SK-N-SH (cell line): ENCODE measurements at places on chromosomes 5 and 9. TPM values are rescaled to one million over a fixed set of nuclear protein-coding genes. Genes with fewer than 3 reads are reported as not detected.

GRCh38 chr9:137484551-137485315, 25.6 kb upstream of the NSMF start:
- DNase-seq, result peak; percentile 26
- H3K27ac ChIP-seq, result no peak overlapping the region
- H3K27me3 ChIP-seq, result no peaks in the 10 kb centered on the region

DNA sequence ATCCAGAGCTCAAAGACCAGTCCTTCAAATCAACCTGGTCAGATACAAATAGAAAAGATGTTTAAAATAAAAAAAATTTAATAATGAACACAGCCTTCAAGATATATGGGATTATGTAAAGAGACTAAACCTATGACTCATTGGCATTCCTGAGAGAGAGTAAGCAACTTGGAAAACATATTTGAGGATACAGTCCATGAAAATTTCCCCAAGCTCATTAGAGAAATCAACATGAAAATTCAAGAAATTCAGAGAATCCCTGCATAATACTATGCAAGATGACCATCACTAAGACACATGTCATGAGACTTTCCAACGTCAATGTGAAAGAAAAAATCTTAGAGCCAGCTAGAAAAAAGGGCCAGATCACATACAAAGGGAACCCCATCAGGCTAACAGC, 512.9 kb upstream of the PTGER4 start:
- DNase-seq, result no peak
- H3K27me3 ChIP-seq, result no peaks in the 10 kb centered on the region; the same call in 1 of the 2 replicates

DNA sequence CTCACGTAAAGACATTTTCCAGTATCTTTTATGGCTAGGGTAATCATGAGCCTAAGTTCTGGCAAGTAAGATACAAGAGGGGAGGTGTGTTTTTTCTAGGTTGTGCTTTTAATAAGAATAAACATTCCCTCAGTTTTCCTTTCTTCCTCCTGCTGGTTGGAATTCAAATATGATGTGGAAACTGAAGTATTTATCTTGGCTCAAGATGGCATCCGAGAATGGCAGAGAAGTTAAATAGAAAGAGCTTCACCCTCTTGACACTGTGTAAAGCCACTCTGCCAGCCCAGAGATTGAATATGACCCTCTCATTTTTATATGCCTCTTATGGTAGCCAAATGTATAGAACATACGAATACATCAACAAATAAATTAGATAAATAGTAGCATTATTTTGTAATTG, 438.4 kb downstream of the ISL1 start:
- no peak overlapping the region for H3K27ac ChIP-seq
- H3K36me3 ChIP-seq, result no peaks in the 10 kb centered on the region
- H3K4me3 ChIP-seq, result no peak overlapping the region
- no peak for DNase-seq

DNA sequence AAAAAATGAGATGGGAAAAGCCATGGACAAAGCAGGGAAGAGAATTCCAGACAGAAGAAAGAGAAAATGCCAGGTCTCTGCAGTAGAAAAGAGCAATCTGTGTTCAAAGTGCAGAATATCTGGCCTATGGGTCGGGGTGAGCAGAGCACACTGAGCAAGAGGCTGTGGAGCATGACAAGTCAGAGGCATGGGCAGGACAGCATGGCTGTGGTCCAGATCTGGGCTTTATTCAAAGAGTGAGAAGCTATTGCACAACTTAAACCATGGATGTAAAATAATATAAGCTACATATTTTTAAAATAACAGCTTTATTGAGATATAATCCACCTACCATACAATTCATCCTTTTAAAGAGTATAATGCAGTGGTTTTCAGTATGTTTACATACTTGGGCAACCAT, 133.1 kb upstream of the SPDL1 start:
- H3K36me3 ChIP-seq, result no peaks in the 10 kb centered on the region
- no peak overlapping the region for H3K4me3 ChIP-seq
- DNase-seq, result no peak
- no peaks in the 10 kb centered on the region for H3K27me3 ChIP-seq

DNA sequence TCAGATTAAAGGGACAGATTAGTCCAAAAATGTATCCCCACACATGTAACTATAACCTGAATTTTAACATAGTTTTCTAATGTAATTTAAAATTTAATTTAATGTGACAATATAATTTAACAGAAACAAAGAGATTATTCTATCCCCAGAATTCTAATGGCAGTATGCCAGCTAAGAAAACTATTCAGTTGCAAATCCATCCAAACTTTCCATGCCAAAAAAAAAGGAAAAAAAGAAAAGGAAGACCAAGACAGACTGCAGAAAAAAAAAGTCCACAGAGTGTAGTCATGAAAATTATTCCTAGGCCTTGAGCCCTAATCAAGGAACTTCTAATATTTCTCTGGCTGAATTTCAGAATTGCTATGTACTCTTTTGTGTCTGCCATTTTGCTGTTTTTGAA, 217.6 kb downstream of the CDH18 start:
- H3K4me3 ChIP-seq, result no peak overlapping the region
- H3K4me1 ChIP-seq, result no peaks in the 10 kb centered on the region
- no peaks in the 10 kb centered on the region for H3K36me3 ChIP-seq
- no peaks in the 10 kb centered on the region for H3K27me3 ChIP-seq

The SAXO1 gene
- polyA plus RNA-seq, result 0.03 TPM in 1 of 2 replicates, not detected in the other

GRCh38 chr9:135070198-135070951, 17.1 kb upstream of the OLFM1 start:
- H3K27ac ChIP-seq, result no peak overlapping the region
- H3K36me3 ChIP-seq, result no peaks in the 10 kb centered on the region
- no peaks in the 10 kb centered on the region for H3K27me3 ChIP-seq
- no peaks in the 10 kb centered on the region for H3K4me1 ChIP-seq
- DNase-seq, result peak; percentile 66

The LYRM7 gene
- 1.4 and 2.3 TPM in 2 replicates for polyA plus RNA-seq

The CAMK4 gene
- 4.1 and 4.6 TPM in 2 replicates for polyA plus RNA-seq

GRCh38 chr5:24629798-24630197, 15.0 kb downstream of the CDH10 start:
- no peak for DNase-seq
- H3K27me3 ChIP-seq, result no peaks in the 10 kb centered on the region
- H3K27ac ChIP-seq, result no peak overlapping the region
- H3K4me3 ChIP-seq, result no peak overlapping the region
- no peaks in the 10 kb centered on the region for H3K4me1 ChIP-seq

The IFNA1 gene
- polyA plus RNA-seq, result not detected in 2 replicates

DNA sequence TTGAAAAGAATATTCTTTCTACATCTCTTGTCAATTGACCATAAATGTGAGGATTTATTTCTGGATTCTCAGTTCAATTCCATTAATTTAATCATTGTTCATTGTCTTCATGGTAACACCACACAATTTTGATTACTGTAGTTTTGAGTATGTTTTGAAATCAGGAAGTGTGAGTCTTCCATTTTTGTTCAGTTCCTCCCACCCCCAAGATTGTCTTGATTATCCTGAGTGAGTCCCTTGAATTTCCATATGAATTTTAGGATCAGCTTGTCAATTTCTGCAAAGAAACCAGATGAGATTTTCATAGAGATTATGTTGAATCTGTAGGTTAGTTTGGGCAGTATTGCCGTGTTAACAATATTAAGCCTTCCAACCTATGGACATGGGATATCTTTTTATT, 9.5 kb downstream of the CYFIP2 start:
- H3K4me3 ChIP-seq, result no peak overlapping the region
- H3K27me3 ChIP-seq, result no peaks in the 10 kb centered on the region
- no peak for DNase-seq
- H3K36me3 ChIP-seq, result no peaks in the 10 kb centered on the region
- no peak overlapping the region for H3K27ac ChIP-seq

DNA sequence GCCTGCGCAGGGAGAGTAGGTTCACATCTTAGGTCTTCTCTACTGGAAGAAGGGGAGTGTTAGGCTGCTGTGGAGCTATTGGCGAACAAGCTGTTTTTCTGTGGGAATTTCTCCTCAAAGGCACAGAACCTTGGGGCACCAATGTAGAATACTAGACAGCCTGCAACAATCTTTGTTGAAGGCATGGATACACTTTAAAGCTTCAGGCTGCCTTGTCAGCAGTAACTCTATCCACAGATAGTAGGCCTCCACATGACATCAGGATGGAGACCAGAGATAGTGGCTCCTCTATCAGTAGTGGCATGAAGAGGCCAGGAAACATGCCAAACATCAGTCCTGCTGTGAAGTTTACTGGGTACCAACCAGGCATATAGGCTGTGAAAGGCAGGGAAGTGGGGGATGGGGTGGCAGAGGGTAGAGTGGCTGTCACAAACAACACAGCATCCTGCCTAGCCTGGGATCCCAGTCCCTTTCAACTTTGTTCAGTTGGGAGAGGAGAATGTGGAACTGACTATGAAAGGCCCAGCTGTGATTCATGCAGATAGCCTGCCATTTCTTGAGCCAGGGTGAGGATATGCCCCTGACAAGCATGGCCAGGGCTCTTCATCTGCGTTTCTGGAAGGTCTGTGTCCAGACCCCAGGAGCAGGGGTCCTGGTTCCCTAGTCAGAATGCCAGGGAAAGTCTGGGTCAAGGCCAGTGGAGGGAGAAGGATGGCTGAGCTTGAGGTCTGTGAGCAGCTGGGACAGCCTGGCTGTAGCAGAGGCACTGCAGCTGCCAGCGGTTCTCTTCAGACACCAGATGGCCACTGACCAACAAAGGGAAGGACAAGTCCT, 1.0 kb upstream of the HK3 start:
- H3K4me3 ChIP-seq, result no peak overlapping the region
- no peaks in the 10 kb centered on the region for H3K4me1 ChIP-seq
- peak; percentile 30 for DNase-seq
- H3K36me3 ChIP-seq, result peaks cover 40% of the 10 kb centered on the region
- H3K27me3 ChIP-seq, result no peaks in the 10 kb centered on the region

DNA sequence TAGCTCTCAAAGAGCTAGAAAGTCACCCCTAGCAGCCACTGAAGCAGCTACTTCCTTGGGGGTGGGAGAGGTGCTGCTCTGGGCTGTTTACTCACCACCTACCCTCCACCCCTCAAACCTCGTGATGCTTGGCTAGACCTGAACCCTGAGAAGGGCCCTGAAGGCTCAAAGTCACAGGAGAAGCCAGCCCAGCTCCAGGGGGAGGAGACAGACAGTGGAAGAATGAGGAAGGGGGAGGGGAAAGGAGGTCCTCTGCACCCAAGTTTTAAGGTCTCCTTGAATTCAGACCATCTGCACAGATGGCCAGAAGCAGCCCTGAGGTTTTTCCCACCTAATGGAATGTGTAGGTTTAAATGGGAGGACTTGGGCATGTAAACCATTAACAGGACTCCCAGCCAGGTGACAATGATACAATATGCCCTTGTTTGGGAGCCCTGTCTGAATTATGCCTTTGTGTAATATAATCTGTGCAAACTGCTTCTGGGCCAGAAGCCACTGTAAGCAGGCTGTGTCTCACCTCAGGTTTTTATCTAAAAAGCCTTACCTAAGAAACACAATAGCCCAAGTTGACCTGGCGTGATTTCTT, 180.5 kb downstream of the PIK3R1 start:
- DNase-seq, result no peak
- H3K27ac ChIP-seq, result no peak overlapping the region

The TMEM215 gene
- not detected in 2 replicates for polyA plus RNA-seq
